Activated CD4-positive, alpha-beta T cell treated with anti-CD3 and anti-CD28 coated beads, Interleukin-2, amount 10 ng/mL, durations not matched to agents 7 days and 5 days (primary cell): ENCODE measurements at places on chromosomes 11 and 22.

GRCh38 chr22:34111210-34111824, 191.0 kb upstream of the LARGE1 start:
- peak; percentile 13 for DNase-seq

DNA sequence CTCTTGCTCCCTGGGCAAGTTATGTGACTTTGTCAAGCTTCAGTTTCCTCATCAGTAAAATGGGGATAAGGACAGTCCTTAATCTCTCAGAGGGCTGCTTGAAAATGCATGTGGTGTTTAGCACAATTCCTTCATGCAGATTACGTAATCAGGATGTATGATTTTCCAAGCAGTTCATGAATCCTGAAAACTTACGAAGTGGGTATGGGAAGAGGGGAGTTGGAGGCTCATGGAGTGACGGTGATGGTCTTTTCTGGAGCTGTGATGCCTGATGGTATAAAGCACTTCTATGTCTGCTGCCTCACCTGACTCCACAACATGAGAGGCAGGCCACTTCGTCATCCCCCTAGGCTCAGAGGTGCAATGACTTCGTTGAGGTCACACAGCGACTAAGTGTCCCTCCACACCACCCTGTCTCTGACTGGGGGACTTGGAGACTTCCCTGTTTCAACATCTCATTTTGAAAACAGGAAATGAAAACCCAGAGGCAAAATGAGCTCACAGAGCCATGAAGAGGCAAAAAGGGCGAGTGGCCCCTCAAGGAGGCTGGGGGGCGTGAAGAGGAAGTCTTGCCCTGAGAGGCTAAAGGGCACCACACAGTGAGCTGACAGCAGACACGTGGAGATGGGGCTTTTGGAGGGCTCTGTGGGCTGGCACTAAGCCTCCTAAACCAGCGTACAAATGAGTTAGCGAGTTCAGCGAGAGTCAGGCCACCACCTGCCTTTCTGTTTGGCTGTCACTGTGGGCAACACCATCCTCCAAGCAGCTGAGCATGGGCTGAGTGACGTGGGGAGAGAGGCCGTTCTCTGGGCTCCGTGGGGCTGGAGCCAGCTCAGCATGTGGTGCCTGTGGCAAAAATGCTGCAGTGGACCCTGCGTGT, 10.1 kb downstream of the MCM5 start:
- no peak for DNase-seq

- no peak for DNase-seq
Observed at GRCh38 chr11:71130106-71130505, 122.3 kb downstream of the SHANK2 start.

DNA sequence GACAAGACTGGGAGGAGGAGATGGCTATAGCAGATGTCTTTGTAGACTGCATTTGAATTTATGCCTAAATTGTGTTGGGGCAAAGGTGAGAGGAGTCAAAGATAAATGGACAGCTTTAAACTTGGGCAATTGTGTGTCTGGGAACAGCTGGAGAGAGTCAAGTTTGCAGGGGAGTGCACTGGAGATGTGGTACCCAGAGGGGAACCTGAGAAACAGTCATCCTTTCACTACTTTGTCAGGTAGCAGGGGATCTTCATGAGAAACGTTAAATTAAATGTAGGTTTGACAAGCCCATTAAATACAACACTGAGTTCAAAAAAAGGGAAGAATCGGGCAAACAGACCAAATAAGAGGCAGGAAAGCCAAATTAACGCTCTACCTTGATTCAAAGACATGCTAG, 277.7 kb downstream of the OPCML start:
- no peak for DNase-seq

DNA sequence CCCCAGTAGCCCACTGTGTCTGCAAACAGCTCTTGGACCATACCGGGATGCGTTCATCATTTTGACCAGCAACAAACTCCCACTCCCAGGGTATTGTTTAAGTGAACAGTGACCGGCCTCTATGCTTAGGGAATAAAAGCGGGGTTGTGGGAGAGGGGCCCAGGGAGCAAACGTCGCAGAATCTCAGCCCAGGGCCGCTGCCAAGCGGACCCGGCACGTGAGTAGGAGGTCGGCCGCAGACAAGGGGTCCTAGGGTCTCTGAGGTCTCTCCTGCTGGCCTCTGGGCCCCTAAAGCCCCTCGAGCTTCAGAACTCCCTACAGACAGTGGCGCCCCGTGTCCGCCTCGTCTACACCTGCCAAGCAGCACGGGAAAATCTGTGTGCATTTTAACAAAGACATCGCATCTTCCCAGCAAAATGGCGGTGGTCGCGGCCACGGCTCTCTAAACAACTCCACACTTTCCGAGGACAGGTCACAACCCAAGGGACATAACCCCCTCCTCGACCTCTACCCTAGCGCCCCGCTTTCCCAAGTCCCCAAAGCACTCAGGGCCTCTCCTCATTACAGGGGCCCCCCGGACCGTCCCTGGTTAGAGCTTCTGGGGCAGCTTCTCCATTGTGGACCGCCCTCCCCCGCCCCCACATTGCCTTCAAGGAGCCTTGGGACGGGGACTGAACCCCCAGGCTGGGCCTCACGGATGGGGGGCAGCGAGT, 3.9 kb upstream of the GCAT start:
- no peak for DNase-seq

DNA sequence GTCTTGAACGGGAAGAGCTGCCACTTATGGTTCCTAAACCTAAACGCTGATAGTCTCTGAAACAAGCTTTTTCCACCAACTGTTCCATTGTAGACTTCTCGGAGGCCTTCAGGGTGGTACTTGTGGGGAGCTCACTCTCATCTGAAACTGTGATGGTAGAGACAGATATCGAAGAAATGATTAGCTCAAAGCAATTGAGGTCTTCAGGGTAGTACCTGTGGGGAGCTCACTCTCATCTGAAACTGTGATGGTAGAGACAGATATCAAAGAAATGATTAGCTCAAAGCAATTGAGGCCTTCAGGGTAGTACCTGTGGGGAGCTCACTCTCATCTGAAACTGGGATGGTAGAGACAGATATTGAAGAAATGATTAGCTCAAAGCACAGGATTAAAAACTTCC, 175.7 kb downstream of the SWAP70 start:
- no peak for DNase-seq

- DNase-seq = peak; percentile 18
Observed at GRCh38 chr11:96188243-96189006, 154.6 kb downstream of the MAML2 start.

DNA sequence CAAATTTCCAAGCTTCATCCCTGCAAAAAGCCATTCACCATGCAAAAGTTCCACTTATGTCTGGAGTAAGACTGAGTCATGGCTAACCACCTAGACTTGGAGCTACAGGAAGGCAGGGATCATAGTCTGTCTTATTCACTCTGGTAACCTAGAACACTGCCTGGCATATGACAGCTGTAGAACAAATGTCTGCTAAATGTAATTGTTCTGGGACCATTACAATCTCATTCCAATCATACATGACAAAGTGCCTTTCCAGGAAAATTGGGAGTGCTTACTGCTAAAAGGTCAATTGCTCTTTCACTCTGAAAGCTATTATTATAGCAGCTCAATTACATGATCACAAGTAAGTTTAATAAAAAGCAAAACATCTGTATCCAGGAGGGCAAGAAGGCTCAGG, 99.1 kb upstream of the CHRM4 start:
- no peak for DNase-seq

DNA sequence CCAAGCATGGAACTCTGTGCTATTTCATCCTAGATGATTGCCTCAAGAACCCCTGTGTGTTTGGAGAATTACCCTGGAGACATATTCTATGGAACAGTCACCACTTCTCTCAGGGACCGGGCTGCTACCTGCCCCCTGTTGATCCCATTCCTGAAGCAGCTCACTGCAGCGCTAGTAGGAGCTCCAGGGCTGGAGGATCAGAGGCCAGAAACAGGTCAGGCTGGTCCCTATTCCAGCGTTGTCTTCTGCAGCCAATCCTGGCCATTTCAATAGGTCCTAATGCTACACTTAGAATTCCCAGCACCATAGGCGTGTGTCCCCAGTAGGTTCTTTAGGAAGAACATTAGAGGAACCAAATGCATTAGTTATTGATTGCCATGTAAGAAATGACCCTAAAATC, 48.9 kb downstream of the BTG4 start:
- no peak for DNase-seq

DNA sequence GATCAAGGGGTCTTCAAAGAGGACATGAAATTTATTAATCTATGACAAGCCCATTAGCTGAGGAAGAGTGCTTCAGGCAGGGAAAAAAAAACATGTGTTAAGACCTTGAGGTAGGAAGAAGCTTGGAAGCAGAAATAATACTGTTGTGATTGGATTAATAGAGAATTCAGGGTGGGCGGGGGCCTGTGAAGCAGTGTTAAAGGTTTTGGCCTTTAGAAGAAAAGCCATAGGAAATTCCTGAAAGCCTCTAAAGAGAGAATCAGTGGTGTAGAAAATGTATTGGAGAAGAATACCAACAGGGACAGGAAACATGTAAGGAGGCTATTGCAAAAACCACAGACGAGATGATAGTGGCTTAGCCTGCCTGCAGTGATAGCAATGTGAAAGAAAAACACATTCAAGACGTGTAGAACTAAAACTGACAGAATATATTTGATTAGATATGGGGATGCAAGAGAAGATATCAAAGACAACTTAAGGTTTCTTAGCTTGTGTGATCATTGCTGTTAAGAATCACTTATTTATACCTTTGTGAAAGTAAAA, 404.4 kb upstream of the ANO3 start:
- DNase-seq = no peak

GRCh38 chr11:93166194-93166593, 31.6 kb downstream of the SLC36A4 start:
- no peak for DNase-seq

DNA sequence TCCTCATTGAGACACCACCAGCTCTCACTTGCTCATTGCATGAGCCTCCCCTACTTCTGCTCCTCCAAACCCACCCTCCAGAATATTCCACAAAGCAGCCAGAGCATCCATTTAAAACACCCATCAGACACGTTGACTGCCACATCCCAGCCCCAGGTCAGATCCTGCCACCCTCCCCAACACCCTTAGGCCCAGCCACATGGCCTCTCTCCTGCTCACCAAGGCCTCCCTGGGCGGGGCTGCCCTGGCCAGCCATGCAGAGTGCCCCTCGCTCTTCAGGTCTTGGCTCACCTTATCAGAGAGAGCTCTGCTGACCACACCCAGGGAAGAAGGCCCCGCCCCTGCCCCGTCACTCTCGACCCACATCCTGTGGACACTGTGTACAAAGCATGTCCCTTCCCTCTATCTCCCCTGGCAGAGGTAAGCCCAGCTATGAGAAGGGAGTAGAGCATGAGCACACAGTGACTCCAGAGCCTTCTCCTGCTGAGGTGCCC, 106.8 kb downstream of the MICAL3 start:
- DNase-seq = peak; percentile 10

DNA sequence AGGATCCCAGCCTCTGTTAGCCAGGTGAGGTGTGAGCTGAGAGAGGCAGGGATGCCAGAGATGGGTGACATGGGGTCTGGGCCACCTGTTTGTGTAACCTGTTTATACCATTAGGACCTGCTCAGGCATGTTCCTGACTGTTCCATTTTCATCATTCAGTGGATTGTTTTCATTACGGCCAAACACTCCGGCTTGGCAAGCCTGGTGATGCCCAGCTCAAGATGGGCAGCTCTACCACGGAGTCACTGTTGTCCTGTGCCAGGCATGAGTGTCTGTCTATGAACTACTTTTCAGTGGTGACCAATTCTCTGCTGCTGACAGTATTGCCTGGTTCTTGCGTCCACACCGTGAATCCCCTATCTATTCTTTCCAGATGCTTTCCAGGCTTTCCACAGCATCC, 71.5 kb upstream of the SLC22A12 start:
- no peak for DNase-seq

DNA sequence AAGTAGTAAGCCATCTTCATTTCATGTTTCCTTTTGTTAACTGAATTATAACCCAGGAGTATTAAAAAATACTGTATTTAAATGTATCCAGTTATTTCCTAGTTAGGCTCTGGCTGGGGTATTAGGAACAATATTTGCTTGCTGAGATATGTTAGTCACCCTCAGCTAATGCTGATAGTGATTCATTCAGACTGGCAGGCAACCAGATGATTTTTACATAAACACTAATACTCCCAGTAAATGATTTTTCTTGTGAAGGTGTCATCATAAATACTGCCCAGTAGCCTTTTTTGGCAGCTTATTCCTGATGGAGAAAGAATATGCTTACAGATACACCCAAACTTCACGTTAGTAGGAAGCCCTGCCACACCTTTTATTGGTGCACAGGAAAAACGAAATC, 8.1 kb downstream of the YWHAH start:
- DNase-seq = no peak

DNA sequence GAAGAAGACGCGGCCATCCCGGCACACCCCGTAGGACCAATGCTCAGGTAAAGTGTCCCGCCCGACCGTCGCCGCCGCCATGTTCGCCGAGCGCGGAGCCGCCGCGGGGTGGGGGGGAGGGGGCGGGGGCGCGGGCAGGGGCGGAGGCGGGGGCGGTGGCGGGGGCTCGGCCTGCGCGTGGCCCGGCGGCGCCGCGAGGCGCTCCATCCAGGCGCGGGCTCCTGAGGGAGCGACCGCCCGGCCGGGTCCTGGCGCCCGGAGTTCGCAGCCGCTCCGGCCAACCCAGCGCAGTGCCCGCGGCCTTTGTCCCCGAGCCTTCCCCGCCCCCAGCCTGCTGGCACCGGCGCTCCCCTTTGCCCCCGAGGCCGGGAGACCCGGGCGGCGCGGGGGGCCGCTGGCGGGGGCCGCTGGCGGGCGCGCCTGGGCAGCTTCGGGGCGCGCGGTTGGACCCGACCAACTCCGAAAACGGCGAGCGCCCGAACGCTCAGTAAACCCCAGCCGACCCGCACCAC, at the start of gene PLEKHA7:
PLEKHA7 (minus strand) TSS at position 94 of the 512 bp plus-strand sequence; CDS start at position 81, 13 bp downstream.
- no peak for DNase-seq

DNA sequence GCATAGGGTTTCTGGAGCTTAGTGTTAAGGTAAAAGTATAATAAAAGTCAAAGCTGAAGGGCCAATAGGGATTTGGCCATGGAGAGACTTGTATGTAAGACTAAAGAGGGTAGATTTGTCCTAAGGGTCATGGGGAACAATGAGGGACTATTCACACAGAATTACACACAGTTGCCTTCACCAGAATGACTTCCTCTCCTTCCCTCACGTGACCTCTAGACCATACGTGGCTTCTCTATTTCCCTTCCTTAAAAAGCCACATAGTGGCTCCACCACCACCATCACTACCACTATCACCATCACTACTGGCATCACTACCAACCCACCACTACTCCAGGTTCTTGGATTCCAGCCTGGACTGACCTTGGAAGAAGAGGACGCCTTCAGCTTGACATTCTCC, 2.8 kb downstream of the HPX start:
- peak; percentile 29 for DNase-seq

DNA sequence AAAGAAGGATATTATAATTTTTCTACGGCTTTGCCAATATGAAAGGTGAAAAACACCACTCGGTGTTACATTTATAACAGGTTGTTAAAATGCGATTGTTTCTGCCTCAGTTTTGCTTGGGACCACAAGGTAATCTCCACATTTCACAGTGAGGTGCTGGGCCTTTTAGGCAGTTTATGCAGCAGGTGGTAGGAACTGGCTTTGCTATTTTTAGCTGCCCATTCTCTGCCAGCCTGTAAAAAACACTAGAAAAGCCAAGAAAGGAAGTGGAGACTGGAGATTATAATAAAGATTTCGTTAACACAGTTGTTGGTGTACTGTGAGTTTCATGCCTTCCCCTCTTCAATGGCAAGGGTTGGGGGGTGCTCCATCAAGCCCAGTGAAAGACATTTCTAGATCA, 8.0 kb upstream of the MRPL16 start:
- no peak for DNase-seq

GRCh38 chr11:32034680-32035079, 56.2 kb upstream of the RCN1 start:
- no peak for DNase-seq
